ENCODE measurements at places on chromosomes 7 and 10. TPM values are rescaled to one million over a fixed set of nuclear protein-coding genes. Genes with fewer than 3 reads are reported as not detected.

The IRF5 gene
- not detected for total RNA-seq

DNA sequence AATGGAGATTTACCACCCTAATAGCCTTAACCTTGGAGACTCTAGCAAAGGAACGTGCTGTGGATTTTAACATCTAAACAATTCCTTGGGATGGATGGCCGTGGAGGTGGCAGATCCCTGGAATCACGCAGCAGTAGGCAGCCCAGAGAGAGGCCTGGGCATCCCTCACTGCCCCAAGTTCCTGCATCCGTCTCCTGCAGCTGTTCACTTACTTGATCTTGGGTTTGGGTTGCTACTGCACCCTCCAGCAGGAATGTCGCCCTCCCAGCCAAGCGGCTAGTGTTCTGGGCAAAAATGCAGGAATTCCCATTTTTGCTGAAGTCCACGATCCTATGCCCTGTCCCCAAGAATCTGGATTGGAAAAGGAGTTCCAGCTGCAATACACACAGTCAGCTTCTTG lies 166.7 kb upstream of the SH2B2 start:
- DNase-seq = no peak

The ZNF487 gene
- total RNA-seq = 3.9 TPM

- DNase-seq = no peak
Measured at GRCh38 chr7:13834328-13834761, 155.1 kb downstream of the ETV1 start.

DNA sequence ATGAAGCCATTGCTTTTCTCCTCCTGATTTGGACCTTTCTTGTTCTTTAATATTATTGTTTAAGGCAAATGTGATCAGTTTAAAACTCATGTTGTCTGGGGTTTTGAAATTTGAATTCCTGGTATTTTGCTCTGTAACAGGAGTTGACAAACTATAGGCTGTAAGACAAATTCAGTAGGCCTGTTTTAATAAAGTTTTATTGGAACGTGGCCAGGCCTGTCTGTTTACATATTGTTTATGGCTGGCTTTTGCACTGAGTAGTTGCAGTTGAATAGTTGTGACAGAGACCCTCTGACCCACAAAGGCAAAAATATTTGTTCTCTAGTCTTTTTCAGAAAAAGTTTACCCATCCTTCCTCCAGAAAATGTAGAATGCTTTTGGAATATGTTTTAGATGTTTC lies 29.8 kb downstream of the STARD3NL start:
- DNase-seq = no peak

GRCh38 chr10:116240157-116240950 lies 32.7 kb downstream of the GFRA1 start:
- DNase-seq = no peak
